Kidney (tissue), 22 donors: ENCODE measurements at places on chromosomes 1 and 21. TPM values are rescaled to one million over a fixed set of nuclear protein-coding genes. Genes with fewer than 3 reads are reported as not detected.

GRCh38 chr1:79193211-79194079 is 186.9 kb upstream of the ADGRL4 start:
- no peaks in the 10 kb centered on the region for H3K4me1 ChIP-seq
- H3K27ac ChIP-seq = peak overlapping the region; percentile 35
- DNase-seq = peak; percentile 16
- no peaks in the 10 kb centered on the region for H3K36me3 ChIP-seq

DNA sequence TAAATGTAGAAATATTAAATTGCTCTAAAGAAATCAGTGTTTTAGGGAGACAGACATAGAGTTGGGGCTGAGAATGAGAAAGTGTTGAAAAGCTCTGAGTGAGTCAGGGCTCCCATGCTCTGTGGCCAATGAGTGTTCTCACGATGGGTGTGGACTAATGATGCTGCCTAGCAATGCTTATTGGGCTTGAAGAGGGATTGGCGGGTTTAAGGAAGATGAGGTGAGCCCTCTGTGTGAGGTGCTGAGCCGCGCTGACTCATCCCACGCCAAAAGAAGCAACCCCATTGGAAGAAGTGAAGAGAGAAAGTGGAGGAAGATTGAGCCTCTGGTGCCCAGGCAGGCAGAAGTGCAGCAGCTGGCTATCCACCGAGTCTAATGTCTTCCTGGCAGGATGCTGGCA is 65.1 kb upstream of the DPT start:
- no peak overlapping the region for H3K4me3 ChIP-seq
- no peaks in the 10 kb centered on the region for H3K27me3 ChIP-seq
- no peaks in the 10 kb centered on the region for H3K36me3 ChIP-seq
- H3K27ac ChIP-seq = no peak overlapping the region
- no peaks in the 10 kb centered on the region for H3K4me1 ChIP-seq

DNA sequence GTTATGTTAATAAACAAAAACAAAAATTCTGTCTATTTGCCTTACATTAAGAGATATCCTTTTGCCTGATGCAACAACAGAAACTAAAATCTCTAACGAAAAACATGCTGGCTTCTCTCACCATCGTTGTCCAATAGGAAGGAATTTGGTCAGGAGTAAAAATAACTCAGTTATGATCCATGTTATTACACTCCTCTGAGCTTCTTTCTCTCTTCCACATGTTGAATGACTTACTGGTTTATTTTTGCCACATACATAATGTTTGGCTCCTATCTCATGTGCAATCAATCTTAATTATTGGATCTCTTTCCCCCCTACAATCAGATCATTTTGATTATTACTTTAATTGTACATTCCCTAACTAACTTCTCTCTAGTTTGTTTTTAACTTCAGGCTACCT is 688.4 kb downstream of the USP25 start:
- peak overlapping the region; percentile 13 for H3K4me3 ChIP-seq
- H3K27ac ChIP-seq = peak overlapping the region; percentile 6
- H3K36me3 ChIP-seq = no peaks in the 10 kb centered on the region
- DNase-seq = no peak
- H3K4me1 ChIP-seq = no peaks in the 10 kb centered on the region

DNA sequence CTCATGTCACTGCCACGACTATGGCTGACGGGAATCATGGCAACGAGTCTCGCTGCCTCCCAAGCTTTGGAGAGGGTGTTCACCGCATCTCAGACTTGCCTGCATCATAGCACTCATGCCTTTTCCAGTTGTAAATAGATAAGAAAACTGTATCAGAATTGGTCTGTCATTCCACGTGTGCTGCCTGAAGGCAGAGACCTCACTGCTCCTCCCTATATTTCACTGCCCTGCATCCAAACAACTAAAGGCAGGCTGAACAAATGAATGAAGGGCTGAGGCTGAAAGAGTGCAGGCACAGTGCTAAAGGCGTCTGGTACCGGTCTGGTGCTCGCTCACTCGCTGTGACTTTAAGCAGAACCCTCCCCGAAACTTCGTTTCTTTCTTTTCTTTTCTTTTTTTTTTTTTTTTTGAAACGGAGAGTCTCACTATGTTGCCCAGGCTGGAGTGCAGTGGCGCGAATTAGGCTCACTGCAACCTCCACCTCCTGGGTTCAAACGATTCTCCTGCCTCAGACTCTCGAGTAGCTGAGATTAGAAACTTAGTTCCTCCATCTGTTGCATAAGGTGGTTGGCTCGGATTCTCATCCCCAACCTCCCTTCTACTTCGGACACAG is 542 bp downstream of the EIF2B3 start:
- peak overlapping the region; percentile 95 for H3K4me3 ChIP-seq
- H3K27ac ChIP-seq = no peak overlapping the region
- H3K36me3 ChIP-seq = no peaks in the 10 kb centered on the region
- no peak for DNase-seq
- H3K27me3 ChIP-seq = no peaks in the 10 kb centered on the region

DNA sequence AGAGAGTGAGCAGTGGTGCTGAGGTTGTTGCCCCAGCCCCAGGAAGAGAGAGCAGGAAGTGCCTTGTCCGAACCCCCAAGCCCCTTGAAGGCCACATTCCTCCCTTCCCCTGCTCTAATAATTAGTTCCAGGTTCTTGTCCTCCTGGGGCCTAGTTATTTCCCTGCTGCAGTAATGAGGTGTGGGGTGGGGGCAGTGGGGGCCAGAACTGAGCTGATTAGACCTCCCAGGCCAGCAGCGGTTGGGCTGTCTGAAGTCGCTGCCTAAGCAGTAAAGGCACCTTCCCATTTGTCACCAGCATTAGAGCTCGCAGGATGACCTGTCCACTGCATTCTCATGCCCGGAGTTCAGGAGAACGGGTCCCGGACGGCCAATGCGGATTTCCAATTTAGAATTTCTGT is 186.5 kb upstream of the CSF3R start:
- no peak overlapping the region for H3K4me3 ChIP-seq
- H3K36me3 ChIP-seq = no peaks in the 10 kb centered on the region
- no peaks in the 10 kb centered on the region for H3K27me3 ChIP-seq
- DNase-seq = no peak
- H3K27ac ChIP-seq = no peak overlapping the region
- no peaks in the 10 kb centered on the region for H3K4me1 ChIP-seq

- H3K4me3 ChIP-seq = no peak overlapping the region
- H3K27ac ChIP-seq = no peak overlapping the region
- DNase-seq = no peak
- H3K4me1 ChIP-seq = no peaks in the 10 kb centered on the region
- H3K36me3 ChIP-seq = no peaks in the 10 kb centered on the region
- no peaks in the 10 kb centered on the region for H3K27me3 ChIP-seq
These were observed 39.9 kb upstream of the SLC16A1 start for GRCh38 chr1:112995890-112996289.

DNA sequence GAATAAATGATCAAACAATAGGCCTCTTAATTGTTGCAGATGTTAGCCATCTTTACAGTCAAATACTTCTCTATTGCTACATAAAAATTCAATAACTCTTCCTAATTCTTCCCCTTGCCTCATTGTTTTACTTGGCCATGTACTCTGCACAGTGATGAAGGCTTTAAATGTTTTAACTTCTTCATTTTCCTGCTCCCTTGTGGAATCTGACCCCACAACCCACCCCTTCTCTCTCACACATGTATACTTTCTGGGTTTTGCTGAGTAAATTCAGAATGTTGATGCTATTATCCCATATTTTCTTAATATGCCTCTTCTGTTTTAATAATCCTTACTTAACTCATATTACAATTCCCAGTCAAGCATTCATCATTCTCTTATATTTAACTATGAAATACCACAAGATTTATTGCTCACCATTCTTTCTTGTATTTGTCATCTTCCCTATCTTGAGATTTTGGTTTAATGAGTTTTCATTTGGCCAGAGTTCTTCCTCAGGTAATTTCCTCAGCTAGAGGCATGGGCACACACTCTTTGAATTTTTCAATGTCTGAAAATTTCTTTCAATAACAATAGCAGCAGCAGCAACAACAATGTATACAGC is 327.8 kb upstream of the USP24 start:
- DNase-seq = no peak
- H3K4me3 ChIP-seq = no peak overlapping the region
- H3K27ac ChIP-seq = no peak overlapping the region
- no peaks in the 10 kb centered on the region for H3K4me1 ChIP-seq
- no peaks in the 10 kb centered on the region for H3K27me3 ChIP-seq

GRCh38 chr1:35361638-35362037 is 93.1 kb downstream of the ZMYM4 start:
- peaks cover 7% of the 10 kb centered on the region for H3K36me3 ChIP-seq
- H3K27ac ChIP-seq = no peak overlapping the region
- H3K27me3 ChIP-seq = no peaks in the 10 kb centered on the region
- no peak for DNase-seq
- H3K4me1 ChIP-seq = no peaks in the 10 kb centered on the region

- no peaks in the 10 kb centered on the region for H3K36me3 ChIP-seq
- no peaks in the 10 kb centered on the region for H3K27me3 ChIP-seq
- H3K4me3 ChIP-seq = no peak overlapping the region
- DNase-seq = no peak
- no peaks in the 10 kb centered on the region for H3K4me1 ChIP-seq
These were observed 126.5 kb downstream of the SPATA46 start for GRCh38 chr1:162250004-162250730.

DNA sequence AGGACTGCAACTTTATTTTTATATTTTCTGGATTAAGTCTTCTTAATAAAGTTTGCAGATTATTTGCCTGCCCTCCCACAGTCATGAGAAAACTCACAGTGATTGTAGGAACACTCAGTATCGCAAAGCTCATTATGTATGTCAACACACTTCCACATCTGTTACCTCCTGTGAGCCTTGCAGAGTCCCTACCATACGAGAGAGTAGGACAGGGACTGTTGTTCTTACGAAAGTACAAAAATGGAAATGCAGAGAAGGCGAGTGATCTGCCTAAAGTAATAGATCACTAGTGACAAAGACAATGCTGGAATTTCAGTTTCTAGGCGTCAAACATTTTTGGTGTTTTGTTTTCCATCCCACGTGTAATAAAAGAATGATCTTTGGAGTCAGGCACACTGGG is 131.7 kb downstream of the SYT2 start:
- no peaks in the 10 kb centered on the region for H3K27me3 ChIP-seq
- peaks cover 19% of the 10 kb centered on the region for H3K4me1 ChIP-seq
- DNase-seq = no peak
- H3K27ac ChIP-seq = no peak overlapping the region

GRCh38 chr1:234980645-234981396 is 147.8 kb downstream of the TOMM20 start:
- no peak for DNase-seq
- H3K4me3 ChIP-seq = no peak overlapping the region
- H3K27me3 ChIP-seq = no peaks in the 10 kb centered on the region
- peaks cover 9% of the 10 kb centered on the region for H3K4me1 ChIP-seq

DNA sequence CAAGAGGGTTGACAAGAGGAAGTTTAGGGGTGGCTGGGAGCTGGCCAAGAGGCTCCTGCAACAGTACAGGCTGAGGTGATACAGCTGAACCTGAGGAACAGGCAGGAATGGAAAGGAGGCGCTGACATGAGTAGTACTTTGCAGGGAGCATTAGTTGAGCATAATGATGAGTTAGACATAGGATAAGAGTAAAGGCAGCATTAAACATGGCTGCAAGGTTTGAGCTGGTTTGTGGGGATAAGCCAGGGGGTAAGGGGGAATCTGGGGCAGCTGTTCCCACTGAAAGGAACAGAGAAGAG is 20.6 kb downstream of the SLC30A10 start:
- no peaks in the 10 kb centered on the region for H3K4me1 ChIP-seq
- H3K36me3 ChIP-seq = no peaks in the 10 kb centered on the region
- H3K27me3 ChIP-seq = no peaks in the 10 kb centered on the region
- no peak overlapping the region for H3K4me3 ChIP-seq

GRCh38 chr1:89986020-89986419 is 8.9 kb upstream of the ZNF326 start:
- H3K27me3 ChIP-seq = no peaks in the 10 kb centered on the region
- H3K36me3 ChIP-seq = no peaks in the 10 kb centered on the region
- no peak for DNase-seq
- H3K4me3 ChIP-seq = no peak overlapping the region
- no peak overlapping the region for H3K27ac ChIP-seq
- no peaks in the 10 kb centered on the region for H3K4me1 ChIP-seq

- no peak overlapping the region for H3K4me3 ChIP-seq
- no peaks in the 10 kb centered on the region for H3K36me3 ChIP-seq
- no peaks in the 10 kb centered on the region for H3K4me1 ChIP-seq
- H3K27me3 ChIP-seq = no peaks in the 10 kb centered on the region
- no peak overlapping the region for H3K27ac ChIP-seq
- peak; percentile 28 for DNase-seq
These were observed 293.8 kb downstream of the SPATA17 start for GRCh38 chr1:217924924-217925323.

- H3K36me3 ChIP-seq = no peaks in the 10 kb centered on the region
- DNase-seq = no peak
- no peaks in the 10 kb centered on the region for H3K4me1 ChIP-seq
- H3K27me3 ChIP-seq = no peaks in the 10 kb centered on the region
- H3K27ac ChIP-seq = no peak overlapping the region
These were observed 166.9 kb upstream of the HMGB4 start for GRCh38 chr1:33696962-33697361.

DNA sequence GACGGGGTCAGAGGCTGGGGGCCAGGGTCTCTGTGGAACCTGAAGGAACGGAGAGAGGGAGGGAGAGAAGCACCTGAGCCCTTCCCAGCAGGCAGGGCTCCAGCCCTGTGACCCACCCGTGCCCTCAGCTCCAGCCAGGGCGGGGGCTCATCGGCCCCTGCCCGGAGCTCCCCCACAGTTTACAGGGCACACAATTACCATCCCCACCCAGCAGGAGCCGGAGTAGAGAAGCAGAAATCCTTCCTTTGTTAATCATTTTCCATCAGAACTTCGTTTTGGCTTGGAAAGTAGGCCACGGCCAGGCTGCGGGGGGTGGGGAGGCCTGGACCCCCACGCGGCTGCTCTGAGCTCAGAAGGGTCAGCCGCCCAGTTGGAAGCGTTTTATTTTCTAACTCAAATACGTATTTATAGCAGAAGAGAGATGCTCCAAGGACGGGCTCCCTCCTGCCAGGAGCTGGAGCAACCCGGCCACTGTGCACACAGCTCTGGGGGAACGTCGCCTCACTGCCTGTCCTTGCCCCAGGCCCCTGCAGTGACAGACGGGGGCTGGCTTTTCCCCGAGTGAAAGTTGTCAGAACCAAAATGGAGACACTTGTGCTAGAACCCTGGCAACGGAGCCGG is 42.7 kb upstream of the ADARB1 start:
- DNase-seq = peak; percentile 69
- peaks cover 16% of the 10 kb centered on the region for H3K4me1 ChIP-seq
- no peaks in the 10 kb centered on the region for H3K27me3 ChIP-seq

IGSF3 gene
- total RNA-seq = 38.8 TPM

HES3 gene
- total RNA-seq = not detected

KLHDC9 gene
- 21.9 TPM for total RNA-seq

PTGFR gene
- 3.7 TPM for total RNA-seq

ZNF281 gene
- total RNA-seq = 13.1 TPM

LRRC52 gene
- not detected for total RNA-seq

PIGR gene
- 841 TPM for total RNA-seq

TTC39A gene
- total RNA-seq = 70.1 TPM

DENND2D gene
- 81.0 TPM for total RNA-seq

TEDDM1 gene
- not detected for total RNA-seq

SYPL2 gene
- total RNA-seq = 6.7 TPM

TLR5 gene
- total RNA-seq = 31.3 TPM

IL23R gene
- 0.19 TPM for total RNA-seq

EIF3I gene
- 132 TPM for total RNA-seq

AMIGO1 gene
- 8.5 TPM for total RNA-seq

CSMD2 gene
- total RNA-seq = 0.47 TPM
